ENCODE measurements at places on chromosomes 16 and 17.
A peak's percentile ranks its signal among the peaks of the same experiment; 100 is the strongest.

DNA sequence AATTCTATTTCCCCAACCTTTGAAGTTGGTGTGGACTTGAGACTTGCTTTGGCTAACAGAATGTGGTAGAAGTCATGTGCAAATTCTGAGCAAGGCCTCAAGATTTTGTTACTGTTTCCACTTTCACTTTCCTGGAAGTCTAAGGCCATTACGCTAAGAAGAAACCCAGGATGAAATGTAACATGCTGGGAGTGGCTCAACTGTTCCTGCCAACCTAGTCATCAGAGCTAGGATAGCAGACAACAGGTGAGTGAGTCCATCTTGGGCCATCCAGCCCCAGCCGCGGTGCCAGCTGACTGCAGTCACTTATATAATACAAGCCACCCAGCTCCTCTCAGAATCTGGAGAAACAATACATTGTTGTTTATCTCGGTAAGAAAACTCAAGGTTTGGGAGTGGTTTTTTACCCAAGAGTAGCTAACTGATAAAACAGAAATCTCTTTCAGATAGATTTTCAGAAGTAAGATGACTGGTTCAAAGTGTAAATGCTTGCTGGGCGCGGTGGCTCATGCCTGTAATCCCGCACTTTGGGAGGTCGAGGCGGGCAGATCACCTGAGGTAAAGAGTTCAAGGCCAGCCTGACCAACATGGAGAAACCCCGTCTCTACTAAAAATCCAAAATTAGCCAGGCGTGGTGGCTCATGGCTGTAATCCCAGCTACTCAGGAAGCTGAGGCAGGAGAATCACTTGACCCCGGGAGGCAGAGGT, 10.7 kb upstream of the STX4 start:
- no peak for DNase-seq

DNA sequence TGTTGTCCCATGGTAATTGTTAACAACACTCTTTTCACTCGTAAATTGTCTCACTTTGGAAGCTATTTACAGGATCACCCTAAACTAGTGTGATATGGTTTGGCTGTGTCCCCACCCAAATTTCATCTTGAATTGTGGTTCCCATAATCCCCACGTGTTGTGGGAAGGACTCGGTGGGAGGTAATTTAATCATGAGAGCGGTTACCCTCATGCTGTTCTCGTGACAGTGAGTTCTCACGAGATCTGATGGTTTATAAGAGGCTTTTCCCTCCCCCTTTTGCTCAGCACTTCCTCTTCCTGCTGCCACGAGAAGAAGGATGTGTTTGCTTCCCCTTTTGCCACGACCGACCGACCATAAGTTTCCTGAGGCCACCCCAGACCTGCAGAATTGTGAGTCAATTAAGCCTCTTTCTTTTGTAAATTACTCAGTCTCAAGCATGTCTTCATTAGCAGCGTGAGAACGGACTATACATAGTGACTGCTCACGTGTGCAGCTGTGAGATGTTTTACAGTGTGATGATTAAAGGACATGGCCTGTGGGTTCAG, 34.4 kb downstream of the DNAH3 start:
- DNase-seq, result no peak

GRCh38 chr17:34095106-34095505, 160.0 kb upstream of the CCL2 start:
- DNase-seq, result no peak

DNA sequence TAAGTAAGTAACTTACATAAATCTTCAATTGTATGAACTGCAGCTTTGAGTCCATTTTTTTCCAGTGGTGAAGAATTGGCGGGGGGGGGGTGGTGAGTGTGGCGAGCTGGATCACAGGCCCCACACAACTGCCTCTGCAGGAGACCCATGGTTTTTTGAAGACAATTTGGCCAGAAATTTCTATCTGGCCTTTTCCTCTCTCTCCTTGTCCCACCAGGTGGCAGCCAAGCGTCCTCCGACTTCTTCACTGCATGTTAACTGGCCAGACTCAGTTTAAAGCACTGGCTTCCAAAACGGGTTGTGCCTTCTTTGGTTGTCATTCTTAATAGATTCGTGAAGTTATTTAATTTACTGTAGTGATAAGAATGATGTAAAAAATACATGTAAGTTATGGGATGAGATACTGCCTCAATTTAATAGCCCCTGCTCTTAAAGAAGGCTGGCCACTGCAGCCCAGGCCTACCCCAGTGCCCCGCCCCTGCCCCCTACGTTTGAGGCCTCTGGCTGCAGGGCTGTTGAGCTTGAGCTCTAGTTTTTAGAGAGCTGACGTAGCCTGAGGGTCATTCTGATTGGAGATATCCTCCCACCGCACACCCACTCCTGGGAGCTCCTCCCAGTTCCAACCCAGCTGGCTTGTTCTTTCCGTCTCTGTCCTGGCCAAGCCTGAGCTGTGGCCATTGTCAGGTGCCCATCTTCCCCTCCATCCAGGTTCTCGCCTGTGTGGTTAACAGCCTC, 36.4 kb downstream of the AKAP1 start:
- DNase-seq, result peak; percentile 59

- DNase-seq, result no peak
Observed at GRCh38 chr17:3615160-3615870, 6.1 kb upstream of the TRPV1 start.

GRCh38 chr16:50298591-50299507, 32.5 kb downstream of the ADCY7 start:
- no peak for DNase-seq

GRCh38 chr16:17273142-17273561, 197.6 kb downstream of the XYLT1 start:
- DNase-seq, result no peak

DNA sequence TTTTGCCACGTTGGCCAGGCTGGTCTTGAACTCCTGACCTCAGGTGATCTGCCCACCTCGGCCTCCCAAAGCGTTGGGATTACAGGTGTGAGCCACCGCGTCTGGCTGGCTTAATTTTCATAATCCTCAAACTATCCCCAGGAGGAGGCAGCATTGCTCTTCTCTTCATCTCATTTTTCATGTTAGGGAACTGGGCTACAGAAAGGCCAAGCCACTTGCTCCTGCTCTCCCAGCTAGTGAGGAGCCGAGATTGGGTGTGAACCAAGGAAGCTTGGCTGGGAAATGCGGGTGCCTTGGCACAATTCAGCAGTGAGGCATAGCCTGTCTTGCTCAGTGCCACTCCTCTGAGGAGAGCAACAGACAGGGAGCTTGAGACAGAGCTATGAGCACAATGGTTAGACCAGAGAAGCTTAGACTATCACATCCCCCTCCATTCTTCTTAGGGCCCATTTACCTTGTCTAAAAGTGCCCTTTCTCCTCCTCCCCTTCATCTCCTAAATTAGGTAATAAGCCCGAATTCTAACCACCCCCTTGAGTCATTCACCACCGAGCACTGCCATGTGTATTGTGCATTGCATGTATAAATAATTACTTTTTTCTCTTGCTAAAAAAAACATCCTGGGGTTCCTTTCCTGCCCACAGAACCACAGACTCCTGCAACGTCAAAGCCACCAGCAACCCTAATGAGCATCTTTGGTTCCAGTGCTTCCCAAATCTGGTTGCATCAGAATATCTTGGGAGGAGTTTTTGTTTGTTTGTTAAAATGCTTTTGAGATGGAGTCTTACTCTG, 20.0 kb upstream of the KIF19 start:
- DNase-seq, result no peak

GRCh38 chr16:10558305-10558704, 22.1 kb downstream of the EMP2 start:
- DNase-seq, result no peak

- DNase-seq, result no peak
Observed at GRCh38 chr16:5349670-5350517, 252.3 kb upstream of the EEF2KMT start.

GRCh38 chr17:80447790-80448189, 28.6 kb downstream of the NPTX1 start:
- no peak for DNase-seq

Measured in HuH-7 (cell line).